ENCODE measurements at places on chromosomes 12 and 14.

- no peak for DNase-seq
Measured at GRCh38 chr12:58029260-58029659, 87.9 kb downstream of the ATP23 start.

GRCh38 chr12:115823635-115824034, 453.9 kb downstream of the MED13L start:
- no peak for DNase-seq

- no peak for DNase-seq
Measured at GRCh38 chr12:82174936-82175335, 183.3 kb downstream of the CCDC59 start.

DNA sequence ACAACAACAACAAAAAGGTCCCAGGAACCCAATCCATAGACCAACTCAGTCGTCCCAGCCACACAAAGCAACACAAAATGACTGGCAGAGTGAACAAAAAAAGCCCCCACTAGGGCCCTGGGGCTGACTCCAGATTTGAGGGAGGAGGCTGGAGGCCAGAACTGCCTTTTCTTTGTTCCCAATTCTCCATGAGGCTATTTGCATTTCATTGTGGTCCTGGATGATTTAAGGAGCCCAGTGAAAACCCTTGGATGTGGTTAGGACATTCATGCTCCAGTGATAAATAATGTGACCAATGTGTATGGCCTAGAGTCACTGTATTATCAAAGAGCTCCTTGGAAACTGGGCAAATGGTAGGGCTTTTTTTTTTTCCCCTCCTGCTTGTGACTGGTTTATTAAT, 192.9 kb downstream of the NUAK1 start:
- DNase-seq: no peak

DNA sequence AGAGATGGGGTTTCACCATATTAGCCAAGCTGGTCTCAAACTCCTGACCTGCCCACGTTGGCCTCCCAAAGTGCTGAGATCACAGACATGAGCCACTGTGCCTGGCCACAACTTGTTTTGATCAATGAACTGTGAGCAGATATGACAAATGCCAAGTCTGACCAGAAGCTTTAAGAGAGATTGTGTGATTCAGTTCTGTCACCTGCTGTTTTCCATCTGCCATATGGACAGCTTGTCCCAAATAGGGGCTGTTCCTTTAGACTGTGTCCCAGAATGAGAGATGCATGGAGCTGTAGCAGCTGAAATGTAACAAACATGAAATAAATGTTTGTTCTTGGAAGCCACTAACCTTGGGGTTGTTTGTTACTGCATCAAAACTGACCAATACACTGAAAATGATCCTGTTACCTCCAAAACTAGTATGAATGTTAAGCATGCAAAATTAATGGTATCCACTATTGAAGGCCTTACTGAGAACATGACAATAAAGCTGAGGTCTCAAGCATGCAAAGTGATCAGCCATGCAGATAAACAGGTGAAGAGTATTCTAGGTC, 65.9 kb upstream of the MED13L start:
- no peak for DNase-seq

GRCh38 chr14:52248057-52248456, 19.4 kb upstream of the PTGDR start:
- no peak for DNase-seq

- no peak for DNase-seq
Measured at GRCh38 chr14:36503771-36504741, 16.0 kb downstream of the NKX2-1 start.

DNA sequence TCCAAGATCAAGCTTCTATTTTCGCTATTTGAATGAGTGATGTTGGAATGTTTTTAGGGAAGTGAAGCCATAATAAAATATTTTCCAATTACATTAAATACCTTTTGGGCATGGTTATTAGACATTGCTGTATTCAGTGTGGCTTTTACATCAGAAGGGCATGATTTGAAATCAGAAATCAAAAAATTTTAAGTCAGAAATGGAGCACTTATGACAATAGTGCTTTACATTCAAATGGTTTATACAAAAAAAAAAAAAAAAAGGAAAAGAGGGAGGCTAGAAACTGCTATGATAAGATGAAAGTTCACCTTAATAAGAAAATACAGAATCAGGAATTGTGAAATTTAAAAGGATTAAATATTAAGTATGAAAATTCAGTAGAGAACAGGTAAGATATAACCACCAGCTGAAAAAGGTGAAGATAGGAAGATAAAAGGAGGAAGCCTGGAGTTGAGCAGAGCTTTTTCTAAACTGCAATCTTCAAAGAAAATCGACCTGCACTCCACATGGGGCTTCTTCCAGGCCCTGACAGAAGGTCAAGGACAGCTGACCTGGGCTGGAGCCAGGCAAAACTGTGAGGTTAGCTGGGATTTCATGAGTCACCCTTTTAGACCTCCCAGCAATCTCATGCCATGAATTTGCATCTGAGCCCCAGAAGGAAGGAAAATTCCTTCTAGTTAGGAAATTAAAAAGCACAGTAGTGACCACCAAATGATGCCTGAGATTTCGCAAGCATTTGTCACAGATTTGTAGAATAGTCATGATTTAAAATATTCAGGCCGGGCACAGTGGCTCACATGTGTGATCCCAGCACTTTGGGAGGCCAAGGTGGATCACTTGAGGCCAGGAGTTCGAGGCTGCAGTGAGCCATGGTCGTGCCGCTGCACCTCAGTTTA, 23.4 kb upstream of the BMP4 start:
- DNase-seq: no peak

DNA sequence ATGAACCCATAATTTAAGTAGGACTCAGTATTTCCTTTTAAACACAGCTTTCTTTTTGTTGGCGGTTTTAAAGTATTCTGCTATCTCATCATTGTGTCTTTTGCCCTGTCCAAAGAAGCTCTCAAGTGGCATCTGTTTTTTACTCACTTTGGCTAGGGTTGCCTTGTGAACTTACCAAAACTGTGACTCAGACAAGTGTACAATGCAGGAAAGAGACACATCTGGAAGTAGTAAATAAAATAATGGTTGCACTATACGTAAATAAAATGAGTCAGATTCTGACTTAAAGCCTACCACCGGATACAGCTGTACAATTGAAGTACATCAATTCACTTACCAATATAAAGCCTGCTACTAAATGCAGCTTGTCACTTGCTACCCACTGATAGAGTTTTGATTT, 619.2 kb upstream of the LRFN5 start:
- DNase-seq: no peak

DNA sequence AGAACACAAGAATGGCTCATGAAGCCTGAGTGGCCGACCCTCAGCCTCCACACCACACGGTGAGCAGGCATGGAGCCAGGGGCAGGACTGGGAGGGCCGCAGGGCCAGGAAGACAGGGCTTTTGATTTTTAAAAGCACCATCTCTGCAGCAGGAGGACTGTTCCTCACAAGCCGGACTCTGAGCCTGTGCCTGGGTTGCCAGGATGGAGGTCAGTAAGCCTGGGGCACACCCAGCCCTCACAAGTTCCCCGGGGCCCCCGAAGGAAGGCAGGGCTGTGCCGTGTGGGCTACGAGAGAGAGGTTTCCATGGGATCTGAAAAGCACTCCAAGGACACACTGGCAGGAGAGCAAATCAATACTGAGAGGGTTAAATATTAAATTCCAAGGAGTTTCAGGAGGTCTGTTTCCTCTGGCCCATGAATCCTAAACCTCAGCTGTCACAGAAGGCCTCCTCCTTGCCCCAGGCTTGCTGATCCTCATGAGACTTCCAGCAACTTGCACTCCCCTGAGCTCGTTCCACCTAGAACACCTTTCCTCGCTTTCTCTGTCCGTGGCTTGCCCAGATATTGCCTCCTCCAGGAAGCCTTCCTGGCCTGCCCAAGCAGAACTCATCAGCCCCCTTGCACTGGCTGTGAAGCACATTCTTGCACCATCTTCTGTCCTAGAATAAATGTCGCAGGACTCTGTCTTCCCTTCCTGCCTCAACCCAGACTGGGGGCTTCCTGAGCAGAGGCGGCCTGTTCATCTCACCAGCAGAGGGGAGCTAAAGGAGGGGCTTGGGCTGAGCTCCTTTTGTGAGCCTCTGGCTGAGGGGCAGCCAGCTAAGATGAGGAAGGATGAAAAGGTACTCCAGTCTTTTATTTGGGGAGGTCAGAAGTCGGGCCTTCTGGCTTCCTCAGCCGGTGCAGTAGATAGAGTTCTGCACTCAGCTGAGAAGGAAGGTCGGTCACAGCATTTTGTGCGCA, 64.6 kb downstream of the CCDC88C start:
- no peak for DNase-seq

GRCh38 chr12:71846322-71846940, 6.9 kb downstream of the TBC1D15 start:
- DNase-seq: no peak

DNA sequence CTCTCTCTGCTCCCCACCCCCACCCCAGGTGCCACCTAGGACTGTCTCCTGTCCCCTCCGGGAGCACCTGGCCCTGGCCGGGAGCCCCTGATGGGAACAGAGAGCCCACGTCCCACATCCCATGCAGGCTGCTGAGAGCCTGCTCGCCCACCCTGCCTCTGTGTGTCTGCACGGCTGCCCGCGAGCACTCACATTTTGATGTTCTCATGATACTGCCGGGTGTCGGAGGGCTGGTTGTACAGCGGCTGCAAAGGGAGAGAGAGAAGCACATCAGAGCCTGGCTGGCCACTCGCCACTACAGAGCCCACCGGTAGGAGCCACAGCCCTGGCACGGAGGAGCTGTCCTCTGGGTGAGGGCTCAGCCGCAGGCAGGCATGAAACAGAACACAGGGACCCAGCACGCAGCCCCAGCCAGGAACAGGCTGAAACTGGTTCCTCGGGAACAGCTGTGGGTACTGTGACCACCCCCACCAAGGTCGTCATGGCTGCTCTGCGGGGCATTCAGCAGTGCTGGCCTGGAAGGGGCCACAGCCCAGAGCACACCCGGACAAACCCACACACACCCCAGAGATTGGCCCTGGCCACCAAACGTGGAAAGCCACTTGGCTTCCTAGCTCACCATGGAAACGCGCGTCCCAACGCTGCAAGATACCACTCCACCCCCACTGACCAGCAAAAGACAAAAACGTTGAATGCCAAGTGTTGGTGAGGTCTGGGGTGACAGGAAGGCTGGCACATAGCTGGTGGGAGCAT, 117.6 kb downstream of the NCOR2 start:
- DNase-seq: no peak

- no peak for DNase-seq
Measured at GRCh38 chr12:63041601-63042000, 106.7 kb upstream of the PPM1H start.

Data from activated CD4-positive, alpha-beta memory T cell treated with anti-CD3 and anti-CD28 coated beads, Interleukin-2, amount 10 ng/mL, durations not matched to agents 7 days and 5 days (primary cell).